ENCODE measurements at places on chromosomes 2 and 18.

GRCh38 chr2:96873651-96874096 is 3.8 kb upstream of the SEMA4C start:
- no peak for DNase-seq

- no peak for DNase-seq
These were observed 49.6 kb upstream of the KLF7 start for GRCh38 chr2:207215308-207215707.

DNA sequence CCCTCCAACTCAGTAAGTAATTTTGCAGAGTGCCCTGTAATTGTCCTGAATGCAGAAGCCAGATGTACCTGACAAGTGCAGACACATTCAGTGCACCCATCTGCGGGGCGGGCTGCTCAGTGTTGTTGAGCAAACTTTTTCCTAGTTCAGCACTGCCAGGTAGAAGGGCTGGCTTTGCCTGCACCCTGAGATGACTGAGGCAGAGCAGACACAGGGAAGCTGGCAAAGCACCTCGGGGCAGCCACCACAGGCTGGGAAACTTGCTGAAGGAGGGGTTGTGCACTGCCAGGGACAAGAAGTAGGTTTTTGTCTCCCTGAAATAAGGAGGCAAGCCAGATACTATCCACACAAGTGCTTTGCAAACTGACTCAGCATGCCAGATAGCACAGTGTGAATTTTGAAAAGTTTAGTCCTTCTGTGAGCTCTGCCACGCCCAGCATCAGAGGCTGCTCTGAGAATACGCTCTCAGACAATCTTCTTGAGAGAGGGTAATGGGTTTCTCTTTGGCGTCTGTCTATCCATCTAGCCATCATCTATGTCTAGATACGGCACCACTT is 62.3 kb downstream of the SOWAHC start:
- no peak for DNase-seq

DNA sequence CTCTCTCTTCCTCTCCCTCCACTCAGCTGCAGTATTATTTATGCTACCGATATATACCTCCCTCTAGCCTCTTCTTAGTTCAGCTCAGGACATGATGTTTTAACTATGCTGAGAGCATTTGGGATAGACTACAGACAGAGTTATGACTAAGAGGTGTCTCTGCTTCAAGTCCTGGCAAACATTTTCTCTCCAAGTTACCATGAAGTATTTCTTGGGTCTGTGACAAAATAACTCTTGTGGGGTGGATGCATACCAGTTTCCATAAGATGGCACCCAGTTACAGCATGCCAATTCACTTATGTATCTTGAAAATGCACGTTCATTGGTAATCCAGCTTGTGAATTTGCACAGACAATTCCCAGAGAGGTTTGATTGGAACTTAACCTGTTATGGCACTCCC is 737.6 kb downstream of the SLC4A3 start:
- no peak for DNase-seq

DNA sequence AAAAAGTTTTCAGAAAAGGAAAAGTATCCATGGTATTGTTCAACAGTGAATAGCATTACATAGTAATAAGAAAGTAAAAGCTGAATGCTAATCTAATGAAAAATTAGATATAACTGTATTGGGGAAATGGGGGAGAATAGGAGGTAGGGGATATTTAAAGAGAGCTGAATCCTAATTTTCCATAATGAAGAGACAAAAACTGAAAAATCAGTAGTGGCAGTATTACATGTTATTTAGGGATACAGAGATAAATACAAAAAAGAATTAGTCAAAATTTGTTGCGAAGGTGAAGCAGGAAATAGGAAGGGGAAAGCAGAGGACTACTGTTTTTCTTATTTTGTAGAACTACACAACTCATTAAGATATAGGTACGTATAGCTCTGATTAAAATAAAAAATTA is 9.1 kb downstream of the TANK start:
- no peak for DNase-seq

- no peak for DNase-seq
These were observed 6.8 kb upstream of the GALM start for GRCh38 chr2:38659115-38659514.

DNA sequence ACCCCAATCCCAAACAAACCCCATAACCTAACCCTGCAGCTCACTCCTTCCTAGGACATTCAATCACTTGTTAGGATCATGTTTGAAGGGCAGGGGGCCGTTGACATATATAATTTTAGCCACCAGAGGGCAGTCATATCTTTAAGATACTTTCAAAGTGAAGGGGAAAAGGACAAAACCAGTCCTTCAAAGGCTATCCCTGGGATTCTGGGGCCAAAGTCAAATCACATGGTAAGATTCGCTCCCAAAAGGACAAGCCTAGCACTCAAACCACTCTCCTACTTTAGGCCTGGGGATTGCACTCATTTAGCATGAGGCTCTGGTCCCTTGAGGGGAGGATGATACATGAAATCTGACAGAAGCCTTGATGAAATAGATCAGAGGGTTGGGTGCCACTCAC is 44.6 kb downstream of the HAUS1 start:
- DNase-seq: no peak

DNA sequence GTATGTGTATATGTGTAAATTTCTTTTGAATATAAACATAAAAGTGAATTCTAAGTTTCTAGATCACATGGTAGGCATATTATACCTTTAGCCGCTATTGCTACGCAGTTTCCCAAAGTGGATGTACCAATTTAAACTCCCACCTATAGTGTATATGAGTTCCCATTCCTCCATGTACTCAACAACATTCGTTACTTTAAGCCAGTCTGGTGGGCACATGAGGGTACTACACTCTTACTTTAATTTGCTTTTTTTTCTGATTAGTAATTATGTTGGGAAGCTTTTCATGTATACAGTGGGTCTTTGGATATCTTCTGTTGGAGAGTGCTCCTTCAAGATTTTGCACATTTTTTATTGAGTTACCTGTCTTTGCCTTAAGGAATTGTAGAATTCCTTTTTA is 683.8 kb downstream of the ERBB4 start:
- DNase-seq: no peak

GRCh38 chr2:144607099-144607498 is 87.2 kb upstream of the ZEB2 start:
- DNase-seq: no peak

DNA sequence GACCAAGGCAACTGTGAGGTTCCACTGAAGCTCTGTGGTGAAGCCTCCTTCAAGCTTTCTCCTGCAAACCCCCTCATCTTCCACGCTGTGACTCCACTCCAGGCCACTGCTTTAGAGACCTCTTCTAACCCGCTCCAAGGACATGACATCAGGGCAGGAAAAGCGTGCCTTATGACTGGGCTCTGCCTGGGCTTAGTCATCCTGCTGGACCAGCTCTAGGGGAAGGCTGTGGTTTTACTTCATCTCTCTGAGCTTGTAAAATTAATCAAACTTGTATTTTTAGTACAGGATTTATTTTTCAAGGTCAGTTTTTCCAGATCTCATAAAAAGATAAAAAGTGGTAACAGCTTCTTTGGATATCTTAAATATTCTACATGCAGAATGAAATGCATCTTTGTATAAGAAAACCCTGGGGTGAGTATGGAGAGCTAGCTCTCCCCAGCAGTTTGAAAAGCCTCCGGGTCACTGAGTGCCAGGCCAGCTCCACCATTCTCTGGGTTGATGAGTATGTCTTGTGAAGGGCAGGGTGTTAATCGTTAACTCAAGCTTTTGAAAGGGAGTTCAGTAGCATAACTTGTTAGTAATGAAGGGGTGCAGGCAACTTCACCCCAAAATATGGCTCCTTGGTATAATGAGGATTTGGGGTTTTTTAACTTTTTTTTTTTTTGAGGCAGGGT is 33.1 kb upstream of the YPEL5 start:
- DNase-seq: no peak

- DNase-seq: no peak
These were observed 147.2 kb downstream of the DYSF start for GRCh38 chr2:71600555-71600954.

DNA sequence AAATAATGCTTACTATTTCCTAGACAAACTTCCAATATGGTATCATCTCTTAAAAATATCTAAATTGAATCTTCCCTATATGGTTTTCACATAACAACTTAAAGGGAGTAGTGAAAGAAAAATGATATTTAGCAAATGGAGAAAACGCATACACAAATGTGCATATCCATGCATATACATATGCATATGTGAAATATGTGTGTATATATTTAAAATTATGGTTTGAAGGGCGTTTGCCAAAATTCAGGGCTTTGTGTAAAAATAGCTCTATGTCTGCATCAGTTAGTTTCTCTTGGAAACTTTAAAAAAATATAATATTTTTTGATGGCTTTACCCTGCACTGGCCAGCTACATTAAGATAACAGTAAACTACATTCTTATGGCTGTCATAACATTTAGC is 986.7 kb downstream of the BCL11A start:
- no peak for DNase-seq

DNA sequence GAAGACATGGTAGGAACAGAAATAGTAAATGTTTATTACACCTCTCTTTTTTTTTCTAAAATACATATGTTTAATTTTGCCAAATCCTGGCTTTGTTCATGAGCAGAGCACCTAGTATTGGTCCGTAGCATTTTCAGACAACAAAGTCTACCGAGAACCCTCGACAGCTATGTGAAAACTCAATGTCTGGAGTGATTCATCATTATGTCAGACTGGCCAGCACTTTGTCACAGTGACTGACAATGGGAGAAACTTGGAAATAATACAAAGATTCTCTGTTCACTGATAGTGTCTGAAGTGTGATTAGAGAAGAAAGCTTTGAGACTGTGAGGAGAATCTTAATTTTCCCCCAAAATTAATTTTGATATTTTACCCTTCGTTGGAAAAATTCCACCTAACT is 143.0 kb downstream of the HNMT start:
- no peak for DNase-seq

DNA sequence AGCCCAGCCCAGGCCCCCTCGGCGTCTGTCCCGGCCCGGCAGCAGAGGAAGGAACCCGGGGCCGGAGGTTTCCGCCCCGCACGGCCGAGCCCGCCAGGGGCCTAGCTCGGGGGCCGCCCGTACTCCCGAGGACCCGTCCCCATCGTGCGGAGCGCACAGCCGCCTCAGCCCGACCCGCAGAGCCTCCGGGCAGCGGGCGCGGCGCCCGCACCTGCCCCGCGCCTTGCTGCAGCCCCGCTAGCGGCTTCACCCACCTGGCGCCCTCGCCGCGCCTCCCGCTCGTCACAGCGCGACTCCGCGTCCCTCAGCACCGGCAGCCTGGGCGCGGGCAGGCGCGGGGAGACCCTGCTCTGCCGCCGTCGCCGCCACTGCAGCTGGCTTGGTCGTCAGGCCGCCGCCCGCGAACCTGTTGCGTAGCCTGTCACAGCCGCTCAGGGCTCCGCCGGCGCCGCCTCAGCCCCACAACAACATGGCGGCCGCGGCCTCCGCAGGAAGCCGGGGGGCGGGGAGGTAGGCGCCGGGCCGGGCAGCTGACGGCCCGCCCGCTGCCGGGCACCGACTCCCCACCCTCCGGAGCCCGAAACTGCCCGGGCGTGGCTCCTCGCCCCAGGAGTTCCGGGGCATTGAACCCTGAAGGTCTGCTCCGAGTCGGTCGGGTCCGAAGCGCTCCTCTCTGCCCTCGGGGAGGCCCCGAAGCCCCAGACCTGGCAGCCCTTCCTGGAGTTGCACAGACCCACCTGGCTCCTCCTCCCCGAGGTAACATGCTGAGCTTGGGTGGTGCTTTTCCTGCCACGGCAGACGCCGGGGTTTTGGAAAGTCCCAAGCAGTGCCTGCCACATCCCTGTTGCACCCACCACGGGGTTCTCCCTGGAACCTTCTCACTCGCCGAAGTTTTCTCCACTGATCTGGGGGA is at the start of gene ITSN2:
ITSN2 (minus strand) TSS at position 487 of the 913 bp plus-strand sequence. CDS start 32,454 bp downstream, outside the sequence.
- no peak for DNase-seq

- DNase-seq: no peak
These were observed 4.3 kb downstream of the ITGAV start for GRCh38 chr2:186594001-186594722.

DNA sequence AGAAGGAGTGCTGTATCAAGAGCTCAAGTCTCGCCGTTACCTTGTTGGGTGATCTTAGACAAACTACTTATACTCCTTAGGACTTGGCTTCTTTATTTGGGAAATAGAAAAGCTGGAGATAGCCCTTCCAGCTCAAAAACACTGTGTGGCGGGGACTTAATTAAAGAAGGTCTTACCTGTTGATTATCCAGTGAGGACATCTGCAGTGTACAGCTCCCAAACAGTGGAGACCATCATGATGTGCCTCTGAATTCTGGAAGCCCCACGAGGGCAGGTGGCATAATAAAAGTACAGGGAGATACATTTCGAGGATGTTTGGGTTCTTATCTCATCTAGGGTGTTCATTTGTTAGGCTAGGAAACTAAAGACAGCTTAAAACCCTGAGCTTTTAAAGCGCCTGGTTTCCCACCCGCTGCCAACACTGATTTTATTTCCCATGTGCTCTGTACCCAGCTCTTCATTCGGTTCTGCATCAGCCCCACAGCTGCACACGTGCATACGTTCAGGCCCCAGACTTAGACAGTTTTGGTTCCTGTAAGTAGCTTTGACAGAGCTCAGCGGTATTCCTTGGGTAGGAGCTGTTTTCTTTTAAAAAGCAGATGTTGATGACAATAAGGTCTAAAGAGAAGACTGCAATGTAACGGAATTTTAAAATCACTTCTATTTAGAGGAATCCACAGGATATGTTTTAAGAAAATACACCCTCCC is 80.5 kb upstream of the SIX2 start:
- no peak for DNase-seq

GRCh38 chr2:86706935-86707334 is 13.2 kb upstream of the RMND5A start:
- DNase-seq: no peak

GRCh38 chr2:168816369-168816768 is 13.9 kb downstream of the NOSTRIN start:
- DNase-seq: no peak

DNA sequence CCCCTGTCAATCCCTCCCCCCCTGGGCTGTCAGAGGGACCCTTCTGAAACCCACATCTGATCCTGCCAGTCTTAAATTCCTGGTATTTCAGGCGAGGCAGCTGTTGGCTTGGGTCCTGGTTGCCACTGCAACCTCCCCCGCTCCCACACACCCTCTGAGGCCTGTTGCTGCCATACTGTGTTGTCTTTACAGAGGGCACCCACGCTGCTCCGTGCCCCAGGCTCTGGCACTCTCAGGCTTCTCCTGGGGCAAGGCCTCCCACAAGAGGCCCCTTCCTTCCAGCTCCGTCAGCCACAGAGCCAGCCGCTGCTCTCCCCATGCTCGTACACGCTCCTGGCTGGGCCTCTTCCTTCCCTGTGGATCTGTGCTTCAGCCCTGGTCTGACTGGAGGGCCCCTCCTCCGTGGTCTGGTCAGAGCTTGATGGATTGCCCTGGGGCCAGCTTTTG is 8.6 kb downstream of the CABLES1 start:
- no peak for DNase-seq

DNA sequence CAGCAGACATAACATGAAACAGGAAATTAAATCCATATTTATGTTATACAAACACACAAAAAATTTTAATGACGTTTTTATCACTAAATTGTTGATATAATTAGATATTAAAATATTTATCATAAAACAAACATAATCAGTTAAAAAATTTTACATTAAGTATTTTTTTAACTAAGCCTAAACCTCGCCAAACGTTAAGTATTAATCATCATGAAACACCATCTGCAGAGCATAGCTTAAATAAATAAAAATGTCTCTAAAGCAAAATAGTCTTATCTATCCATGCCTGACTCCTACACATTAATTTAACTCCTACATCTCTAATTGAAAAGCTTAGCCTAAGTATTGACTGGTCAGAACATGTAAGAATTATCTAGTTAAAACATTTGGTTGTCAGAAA is 271.6 kb upstream of the RND3 start:
- DNase-seq: no peak

Measured in NCI-H2081 treated with DMSO at 0.1 percent for 48 hours (cell line).